ENCODE measurements at places on chromosomes 2 and 18.

- no peak for DNase-seq
Measured at GRCh38 chr2:71129902-71130151, 202 bp downstream of the MCEE start.

GRCh38 chr2:38013158-38013752 lies 62.7 kb downstream of the CYP1B1 start:
- DNase-seq = peak; percentile 32

- no peak for DNase-seq
Measured at GRCh38 chr2:233280114-233280693, 27.4 kb upstream of the SAG start.

- no peak for DNase-seq
Measured at GRCh38 chr2:207481924-207482323, 47.8 kb upstream of the CREB1 start.

DNA sequence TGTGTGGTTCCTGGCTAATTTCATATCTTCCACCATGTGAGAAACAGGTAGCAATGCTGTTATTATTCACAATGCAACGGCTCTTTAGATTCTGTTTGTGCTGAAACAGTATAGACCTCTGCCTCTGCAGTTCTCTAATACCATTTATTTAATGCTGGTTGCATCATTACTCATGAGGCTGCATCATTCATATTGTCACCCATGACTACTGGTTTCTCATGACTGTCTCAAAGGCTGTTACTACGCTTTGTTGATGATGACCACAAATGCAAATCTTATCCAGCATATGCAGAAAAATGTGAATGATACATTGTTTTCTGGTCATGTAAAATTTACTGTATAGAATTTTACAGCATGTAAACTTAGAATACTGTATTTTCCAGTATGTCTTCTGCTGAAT lies 22.5 kb downstream of the CAVIN2 start:
- DNase-seq = peak; percentile 25

- DNase-seq = no peak
Measured at GRCh38 chr2:236527159-236527630, 42.4 kb upstream of the ACKR3 start.

- peak; percentile 49 for DNase-seq
Measured at GRCh38 chr2:176445956-176446355, 176.7 kb downstream of the MTX2 start.

GRCh38 chr2:182261860-182262387 lies 164.9 kb downstream of the PDE1A start:
- DNase-seq = no peak

DNA sequence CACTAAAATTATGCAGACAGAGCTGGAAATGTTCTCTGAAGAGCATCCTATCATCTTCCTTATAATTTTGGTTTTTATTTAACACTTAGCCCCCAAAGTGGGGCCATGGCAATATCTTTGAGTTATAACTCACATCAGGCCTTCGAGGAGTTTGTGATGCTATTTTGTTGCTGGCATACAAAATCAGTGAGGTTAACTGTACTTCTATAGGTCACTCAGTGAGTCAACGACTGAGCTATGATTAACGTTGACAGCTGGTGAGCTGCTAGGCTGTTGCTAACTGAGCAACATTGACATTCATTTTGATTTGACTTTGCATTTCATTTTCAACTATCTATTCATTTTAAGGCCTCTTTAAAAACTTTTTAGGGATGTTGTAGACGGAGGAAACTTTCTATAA lies 50.0 kb downstream of the GPD2 start:
- peak; percentile 12 for DNase-seq

GRCh38 chr2:217833439-217833838 lies 169.4 kb downstream of the TNS1 start:
- DNase-seq = no peak

DNA sequence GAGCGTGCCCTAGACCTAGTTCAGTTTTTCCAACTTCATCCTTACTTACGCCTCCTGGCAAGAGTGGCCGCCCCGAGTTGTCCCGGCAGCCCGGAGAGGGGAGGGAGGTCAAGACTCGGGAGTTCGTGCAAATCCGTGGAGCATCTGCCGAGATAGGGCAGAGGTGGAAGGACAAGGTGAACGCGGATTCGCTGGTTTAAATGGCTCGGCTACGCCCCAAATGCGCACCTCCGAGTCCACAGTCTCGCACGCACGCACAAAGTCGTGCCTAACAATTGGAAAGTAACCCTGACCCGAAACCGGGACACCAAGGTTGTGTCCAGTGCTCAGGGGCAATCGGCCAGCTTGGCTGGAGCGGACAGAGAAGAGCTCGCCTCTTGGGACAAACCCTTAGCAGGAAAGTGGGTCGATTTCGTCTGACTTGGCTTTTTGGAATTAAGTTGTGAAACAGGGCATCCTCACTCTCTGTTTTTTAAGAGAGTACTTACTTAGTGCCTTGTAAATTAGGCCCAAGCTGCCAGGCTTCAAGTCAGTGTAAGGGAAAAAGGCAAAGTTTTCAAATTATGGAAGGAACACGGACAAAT lies 726 bp upstream of the SS18 start:
- no peak for DNase-seq

- peak; percentile 75 for DNase-seq
Measured at GRCh38 chr2:41994233-41994637, 53.6 kb upstream of the PKDCC start.

DNA sequence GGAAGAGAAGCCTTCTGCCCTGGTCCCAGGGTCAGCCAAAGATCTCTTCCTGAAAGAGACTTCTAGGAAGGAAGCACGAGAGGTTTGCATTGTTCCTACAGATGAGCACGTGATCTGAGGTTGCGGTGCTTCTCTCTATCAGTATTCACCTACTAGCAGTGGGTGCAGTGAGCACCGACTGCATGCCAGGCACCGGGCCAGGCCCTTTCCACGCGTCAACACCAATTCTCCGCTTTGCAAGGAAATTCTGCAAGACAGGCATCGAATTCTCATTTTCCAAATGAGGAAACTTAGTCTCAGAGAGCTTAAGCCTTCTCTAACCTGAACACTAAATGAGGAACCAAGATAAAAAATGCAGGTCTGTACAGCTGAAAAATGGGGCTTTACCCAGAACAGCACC lies 151.5 kb upstream of the MYCN start:
- no peak for DNase-seq

- peak; percentile 23 for DNase-seq
Measured at GRCh38 chr18:55489034-55489986, 98.7 kb downstream of the TCF4 start.

- no peak for DNase-seq
Measured at GRCh38 chr18:48781988-48782363, 168.8 kb downstream of the SMAD7 start.

GRCh38 chr2:174597009-174597344 lies 627 bp downstream of the WIPF1 start:
- DNase-seq = no peak

DNA sequence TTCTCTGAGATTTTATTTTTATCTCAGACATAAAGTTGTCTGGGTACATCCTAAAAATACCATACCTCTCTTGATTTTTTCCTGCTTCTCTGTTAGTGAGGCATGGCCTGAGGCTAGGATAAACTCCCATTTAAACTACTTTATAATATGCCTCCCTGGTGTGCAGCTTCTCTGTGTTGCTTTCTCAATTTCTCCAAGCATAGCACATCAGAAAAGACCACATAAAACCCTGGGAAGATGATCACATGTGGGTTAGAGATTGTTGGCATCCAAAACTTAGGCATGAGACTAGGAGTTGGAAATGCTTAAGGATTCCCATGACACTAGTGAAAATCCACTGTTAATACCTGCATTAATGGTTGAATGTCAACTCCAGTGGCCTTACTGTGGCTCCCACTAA lies 254.6 kb downstream of the RND3 start:
- DNase-seq = no peak

DNA sequence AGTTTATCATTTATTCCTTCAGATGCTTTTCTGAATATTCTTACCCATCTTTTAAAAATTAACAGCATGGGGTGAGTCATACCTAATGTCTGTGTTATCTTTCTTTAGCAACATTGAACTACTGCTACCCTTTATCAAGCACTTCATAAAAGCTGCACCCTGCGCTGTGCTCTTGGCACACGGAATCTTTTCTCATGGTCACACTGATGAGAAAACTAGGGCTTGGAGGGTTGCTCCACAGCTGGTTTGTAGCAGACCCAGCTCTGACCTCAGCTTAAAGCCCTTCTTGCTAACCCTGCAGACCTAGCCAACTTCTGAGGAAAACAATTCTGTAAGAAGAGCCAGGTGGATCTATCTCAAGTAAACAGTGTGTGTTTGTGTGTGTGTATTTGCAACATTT lies 106.3 kb downstream of the RNF144A start:
- DNase-seq = no peak

GRCh38 chr18:73249030-73249429 lies 381.2 kb upstream of the NETO1 start:
- no peak for DNase-seq

DNA sequence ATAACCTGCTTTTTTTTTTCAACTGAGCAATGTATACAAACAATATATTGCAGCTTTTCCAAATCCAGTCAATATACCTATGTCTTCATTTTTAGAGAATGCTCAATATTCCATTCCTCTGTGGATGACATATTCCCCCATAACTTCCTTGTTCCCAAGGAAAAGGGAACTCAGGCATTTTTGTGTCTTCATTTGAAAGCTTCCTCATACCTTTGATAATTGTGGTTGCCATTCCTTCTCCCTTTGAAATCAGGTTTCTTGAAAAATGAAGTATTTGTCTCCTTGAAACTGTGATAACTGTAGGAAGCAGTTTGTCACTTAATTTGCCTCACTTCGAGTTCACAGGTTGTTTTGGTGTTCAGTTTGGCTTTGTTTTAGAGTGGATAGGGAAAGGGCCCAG lies 13.5 kb downstream of the ELAC1 start:
- DNase-seq = no peak

GRCh38 chr2:177893880-177894279 lies 178.7 kb downstream of the PDE11A start:
- DNase-seq = no peak

- DNase-seq = no peak
Measured at GRCh38 chr18:71022389-71022788, 733.5 kb downstream of the SOCS6 start.

DNA sequence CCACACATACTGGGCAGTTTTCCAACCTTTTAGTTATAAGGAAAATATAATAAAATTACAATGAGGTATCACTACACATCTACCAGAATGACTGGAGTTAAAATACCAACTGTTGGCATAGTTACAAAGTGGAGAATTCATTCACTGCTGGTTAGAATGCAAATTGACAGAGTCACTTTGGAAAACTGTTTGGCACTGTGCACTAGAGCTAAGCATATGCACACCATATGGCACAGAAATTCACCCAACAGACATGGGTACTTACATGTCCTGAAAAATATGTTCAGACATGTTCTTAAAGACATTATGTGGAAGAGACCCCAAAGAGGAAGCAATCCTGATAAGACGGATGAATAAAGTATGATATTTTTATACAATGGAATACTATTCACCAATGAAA lies 686.1 kb upstream of the RAB6C start:
- no peak for DNase-seq

- peak; percentile 51 for DNase-seq
Measured at GRCh38 chr2:40439473-40439872, 12.4 kb downstream of the SLC8A1 start.

DNA sequence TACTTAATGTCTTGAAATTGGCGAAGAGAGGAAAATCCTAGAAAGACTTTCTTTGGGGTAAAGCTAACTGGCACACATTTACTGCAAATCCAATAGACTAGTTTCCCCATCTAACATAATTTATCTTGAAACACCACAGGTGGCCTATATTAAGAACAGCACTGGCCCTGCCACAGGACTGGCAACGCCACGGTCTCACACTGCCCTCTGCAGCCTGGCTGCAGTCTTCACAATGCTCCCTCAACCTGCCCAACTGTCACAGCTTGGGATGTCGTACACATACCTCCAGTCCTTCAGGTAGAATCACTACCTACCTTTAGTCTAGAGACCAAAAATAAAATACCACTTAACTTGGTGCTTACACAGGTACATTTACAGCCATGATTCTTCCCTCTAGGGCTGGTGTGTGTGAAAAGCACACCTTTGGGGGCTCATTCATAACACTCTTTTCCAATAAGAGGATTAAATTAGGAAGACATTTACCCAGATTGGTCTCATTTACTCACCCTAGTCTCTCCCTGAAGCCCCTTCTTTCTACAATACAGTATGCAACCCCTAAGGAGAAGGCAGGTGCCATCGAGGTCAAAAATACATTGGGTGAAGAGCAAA lies 222.2 kb downstream of the C1D start:
- DNase-seq = peak; percentile 68

GRCh38 chr2:43762286-43762685 lies 11.6 kb upstream of the DYNC2LI1 start:
- no peak for DNase-seq

GRCh38 chr2:191533693-191534180 lies 144.2 kb upstream of the NABP1 start:
- DNase-seq = no peak

DNA sequence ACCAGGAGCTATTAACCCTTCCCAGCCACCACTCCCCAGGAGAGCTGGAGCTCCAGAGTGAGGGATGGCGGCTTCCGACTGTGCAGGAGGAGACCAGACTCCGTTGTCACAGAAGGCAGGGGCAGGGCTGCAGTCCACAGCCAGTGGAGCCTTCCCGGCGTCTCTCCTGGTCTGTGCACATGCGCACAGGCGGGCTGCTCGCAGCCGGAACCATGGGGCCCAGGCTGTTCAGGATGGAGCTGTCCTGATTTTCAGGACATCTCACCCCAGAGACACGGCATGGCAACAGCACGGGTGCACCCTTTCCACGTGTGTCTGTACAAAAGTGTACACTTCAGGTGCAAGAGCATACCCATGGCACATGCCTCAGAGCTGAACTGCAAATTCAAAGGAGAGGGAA lies 28.9 kb downstream of the EIPR1 start:
- DNase-seq = no peak

GRCh38 chr2:74138600-74139323 lies 8.9 kb downstream of the BOLA3 start:
- DNase-seq = no peak

- DNase-seq = peak; percentile 57
Measured at GRCh38 chr2:230798769-230799399, 65.9 kb upstream of the ITM2C start.

DNA sequence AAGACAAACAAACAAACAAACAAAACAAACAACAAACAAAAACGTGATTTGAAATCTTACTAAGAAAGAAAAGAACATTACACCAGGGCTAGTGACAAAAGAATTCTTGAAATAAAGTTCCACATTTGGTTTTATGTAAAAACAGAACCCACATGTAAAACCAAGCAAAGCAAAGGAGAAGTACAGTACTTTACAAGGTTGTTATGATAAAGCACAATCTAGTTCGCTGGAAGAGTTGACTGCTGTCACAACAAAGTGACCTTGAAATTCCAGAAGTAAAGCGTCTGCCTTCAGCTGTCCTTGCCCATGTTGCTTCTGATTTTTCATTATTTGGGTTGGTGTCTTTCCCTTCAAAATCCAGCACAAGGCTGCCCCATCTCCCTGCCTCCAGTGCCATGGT lies 94.8 kb upstream of the CYRIA start:
- no peak for DNase-seq

GRCh38 chr2:158650646-158651357 lies 144.3 kb upstream of the DAPL1 start:
- DNase-seq = no peak

DNA sequence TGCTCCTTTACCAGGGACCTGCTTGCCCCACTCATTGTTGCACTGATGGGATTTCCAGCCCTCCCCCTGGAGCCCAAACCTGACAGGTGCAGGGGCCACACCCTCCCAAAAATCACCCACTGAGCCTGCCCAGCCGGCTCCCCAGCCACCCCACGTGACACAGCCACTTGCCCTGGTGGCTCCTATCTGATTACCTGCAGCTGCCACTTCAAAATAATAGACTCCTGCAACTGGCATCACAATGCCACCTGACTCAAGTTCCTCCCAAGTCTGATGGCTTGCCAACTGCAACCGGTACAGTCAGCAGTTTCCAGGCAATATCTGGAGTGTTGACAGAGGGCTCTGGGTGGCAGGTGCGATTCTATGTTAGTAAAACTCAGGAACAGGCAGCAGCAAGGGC lies 66.2 kb downstream of the CRACDL start:
- DNase-seq = no peak

Measured in fibroblast of skin of scalp (primary cell).